ENCODE measurements at places on chromosomes 13 and 19. TPM values are rescaled to one million over a fixed set of nuclear protein-coding genes. Genes with fewer than 3 reads are reported as not detected.

The ZIC2 gene
- total RNA-seq = not detected

The EDDM13 gene
- total RNA-seq = not detected

The FFAR3 gene
- total RNA-seq = not detected

The ESD gene
- 176 TPM for total RNA-seq

The ZSCAN1 gene
- not detected for total RNA-seq

The TNNI3 gene
- not detected for total RNA-seq

The ADAMTSL5 gene
- 1.2 TPM for total RNA-seq

The ODAD3 gene
- 0.08 TPM for total RNA-seq

The CYP2F1 gene
- total RNA-seq = not detected

The RNF225 gene
- not detected for total RNA-seq

The COX7A1 gene
- 17.0 TPM for total RNA-seq

The CBARP gene
- 3.1 TPM for total RNA-seq

GRCh38 chr13:21671620-21672286 lies 880 bp downstream of the FGF9 start:
- DNase-seq = no peak

GRCh38 chr19:38020311-38020710 lies 113.3 kb downstream of the SIPA1L3 start:
- no peak for DNase-seq

- no peak for DNase-seq
Observed at GRCh38 chr13:91242652-91243051, 104.8 kb upstream of the MIR17HG start.

DNA sequence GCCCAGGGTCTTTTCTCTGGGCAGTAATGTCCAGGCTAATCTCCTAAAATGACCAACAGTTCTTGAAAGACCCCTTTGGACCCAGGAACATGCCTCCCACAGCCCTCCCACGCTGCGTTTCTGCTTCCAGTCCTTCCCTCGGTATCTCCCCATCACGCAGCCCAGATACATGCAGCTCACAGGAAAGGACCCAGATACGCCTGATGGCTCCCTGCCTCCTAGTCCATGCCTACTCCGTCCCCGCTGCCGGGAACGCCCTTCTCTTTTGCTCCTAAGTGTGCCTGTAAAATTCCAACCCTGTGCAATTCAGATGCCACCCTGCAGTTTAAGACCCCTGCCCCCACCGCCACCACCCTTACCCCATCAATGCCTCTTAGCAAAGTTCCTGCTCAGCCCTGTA lies 778 bp downstream of the MUC16 start:
- no peak for DNase-seq

DNA sequence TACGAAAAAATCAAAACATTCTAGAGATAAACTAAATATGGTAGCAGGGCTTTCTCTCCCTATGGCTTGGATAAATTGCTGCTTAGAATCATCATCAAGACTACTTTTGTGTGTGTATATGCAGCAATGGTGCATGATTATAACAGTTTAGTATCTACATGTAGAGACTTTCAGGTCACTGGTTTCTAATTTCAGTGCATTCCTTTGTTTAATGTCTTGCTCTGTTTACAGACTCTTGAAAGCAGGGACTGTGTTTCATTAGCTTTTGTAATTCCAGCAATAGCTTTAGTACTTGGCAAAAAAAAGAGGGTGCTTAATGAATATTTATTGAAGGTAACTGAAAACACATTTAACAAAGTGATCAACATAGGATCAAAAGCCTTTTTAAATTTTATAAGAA lies 420.7 kb downstream of the PCDH9 start:
- no peak for DNase-seq

- peak; percentile 63 for DNase-seq
Observed at GRCh38 chr13:79710376-79710775, 229.4 kb downstream of the NDFIP2 start.

DNA sequence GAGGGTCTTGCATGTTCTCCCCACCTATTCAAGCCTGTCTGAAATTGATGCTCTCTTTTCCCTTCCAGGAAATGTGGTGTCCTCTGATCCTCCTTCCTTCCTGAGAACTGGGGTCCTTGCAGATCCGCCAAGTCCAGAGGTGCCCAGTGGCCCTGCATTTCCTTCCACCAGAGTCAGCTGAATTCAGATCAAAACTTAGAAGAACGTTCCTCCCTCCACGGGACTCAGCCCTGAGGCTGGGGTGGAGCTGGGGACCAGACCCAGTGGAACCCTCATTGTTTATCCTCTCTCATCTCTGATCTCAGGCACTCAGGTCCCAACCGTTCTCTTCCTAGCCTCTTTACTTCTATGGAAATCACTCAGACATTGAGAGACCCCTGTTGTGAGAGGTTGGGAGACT lies 477.3 kb downstream of the TSHZ3 start:
- no peak for DNase-seq

- DNase-seq = peak; percentile 3
Observed at GRCh38 chr13:107669391-107669993, 545.8 kb downstream of the LIG4 start.

- DNase-seq = peak; percentile 70
Observed at GRCh38 chr13:31545616-31546015, 193.7 kb upstream of the RXFP2 start.

GRCh38 chr19:3721131-3721886 lies 13.1 kb downstream of the TJP3 start:
- DNase-seq = peak; percentile 73

- peak; percentile 53 for DNase-seq
Observed at GRCh38 chr13:75761369-75761768, 125.2 kb downstream of the LMO7 start.

All from fibroblast of the aortic adventitia (primary cell).